Nucleus accumbens (tissue), 56 donors: ENCODE measurements at places on chromosomes 6 and 20.

DNA sequence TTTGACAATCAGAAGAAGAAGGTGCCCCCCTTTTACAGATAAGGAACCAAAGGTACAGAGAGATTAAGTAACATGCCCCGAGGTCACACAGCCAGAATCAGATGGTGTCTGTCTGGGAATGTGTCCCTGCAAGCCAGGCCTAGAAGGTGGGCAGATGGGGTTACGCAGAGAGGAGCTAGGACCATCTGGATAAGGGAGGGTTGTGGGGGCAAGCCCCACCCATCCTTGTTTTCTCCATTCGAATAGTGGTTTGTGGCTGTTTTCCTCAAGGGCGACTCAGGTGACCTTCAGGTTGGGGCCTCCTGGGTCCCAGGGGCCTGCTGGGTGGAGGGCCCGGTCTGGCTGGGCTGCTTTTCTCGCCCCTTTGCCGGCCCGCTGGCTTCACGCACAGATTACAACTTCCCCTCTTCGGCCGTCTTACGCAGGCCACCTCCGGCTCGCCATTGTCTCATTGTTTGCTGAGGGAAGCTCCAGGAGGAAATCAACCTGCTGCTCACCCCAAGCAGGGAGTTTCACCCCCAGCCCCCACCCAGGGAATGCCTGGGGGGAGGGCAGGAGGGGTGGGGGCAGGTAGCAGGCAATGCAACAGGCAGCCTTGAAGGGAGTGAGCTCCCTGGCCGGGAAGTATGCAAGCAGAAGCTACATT is 30.8 kb upstream of the CSNK2A1 start:
- no peak for DNase-seq

- no peak for DNase-seq
Observed at GRCh38 chr20:57878786-57879424, 169.1 kb upstream of the PMEPA1 start.

DNA sequence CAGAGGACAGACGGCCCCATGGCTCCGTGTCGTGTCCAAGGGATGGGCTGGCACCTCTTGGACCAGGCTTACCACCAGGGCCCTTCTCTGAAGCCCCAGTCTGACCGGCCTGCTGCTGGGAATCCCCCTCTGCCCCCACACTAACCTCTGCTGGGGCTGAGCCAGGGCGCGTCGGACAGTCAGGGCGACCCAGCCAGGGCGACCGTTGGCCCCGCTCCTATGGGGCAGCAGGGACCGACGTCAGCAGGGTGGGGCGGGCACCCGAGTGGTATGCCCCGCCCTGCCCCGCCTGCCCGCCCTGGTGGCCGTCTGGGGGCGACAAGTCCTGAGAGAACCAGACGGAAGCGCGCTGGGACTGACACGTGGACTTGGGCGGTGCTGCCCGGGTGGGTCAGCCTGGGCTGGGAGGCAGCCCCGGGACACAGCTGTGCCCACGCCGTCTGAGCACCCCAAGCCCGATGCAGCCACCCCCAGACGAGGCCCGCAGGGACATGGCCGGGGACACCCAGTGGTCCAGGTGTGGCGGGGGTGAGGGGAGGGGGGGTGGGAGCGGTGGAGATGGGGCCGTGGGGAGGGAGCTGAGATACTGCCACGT is at the start of gene SLC17A9:
Gene SLC17A9 (plus strand): TSS at position 337 of the 595 bp plus-strand sequence. CDS start 122 bp downstream, at position 459.
- DNase-seq = no peak

- no peak for DNase-seq
Observed at GRCh38 chr20:32764005-32764960, 2.1 kb downstream of the DNMT3B start.
